ENCODE measurements at places on chromosomes 1 and 21. TPM values are rescaled to one million over a fixed set of nuclear protein-coding genes. Genes with fewer than 3 reads are reported as not detected.

DNA sequence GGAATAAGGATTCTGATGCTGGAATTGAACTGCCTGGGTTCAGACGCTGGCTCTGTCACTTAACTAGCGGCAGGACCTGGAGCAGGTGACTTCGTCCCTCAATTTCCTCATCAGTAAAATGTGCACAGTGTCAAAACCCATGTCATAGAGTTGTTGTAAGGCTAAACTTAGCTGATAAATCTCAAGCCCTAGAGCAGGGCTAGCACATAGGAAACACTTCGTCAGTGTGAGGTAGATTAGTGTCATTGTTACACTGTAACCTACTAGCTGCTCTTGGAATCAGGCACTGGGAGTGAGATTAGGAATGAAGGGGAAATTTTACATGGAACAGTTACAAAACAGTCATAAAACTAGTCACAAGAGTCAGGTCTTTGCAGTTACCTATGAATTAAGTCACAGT, 56.1 kb upstream of the ANGPTL1 start:
- peaks cover 3% of the 10 kb centered on the region for H3K4me1 ChIP-seq
- H3K27ac ChIP-seq = no peak overlapping the region
- no peaks in the 10 kb centered on the region for H3K36me3 ChIP-seq
- no peak for DNase-seq
- no peaks in the 10 kb centered on the region for H3K27me3 ChIP-seq

The ATG4C gene
- 9.9 TPM for total RNA-seq

DNA sequence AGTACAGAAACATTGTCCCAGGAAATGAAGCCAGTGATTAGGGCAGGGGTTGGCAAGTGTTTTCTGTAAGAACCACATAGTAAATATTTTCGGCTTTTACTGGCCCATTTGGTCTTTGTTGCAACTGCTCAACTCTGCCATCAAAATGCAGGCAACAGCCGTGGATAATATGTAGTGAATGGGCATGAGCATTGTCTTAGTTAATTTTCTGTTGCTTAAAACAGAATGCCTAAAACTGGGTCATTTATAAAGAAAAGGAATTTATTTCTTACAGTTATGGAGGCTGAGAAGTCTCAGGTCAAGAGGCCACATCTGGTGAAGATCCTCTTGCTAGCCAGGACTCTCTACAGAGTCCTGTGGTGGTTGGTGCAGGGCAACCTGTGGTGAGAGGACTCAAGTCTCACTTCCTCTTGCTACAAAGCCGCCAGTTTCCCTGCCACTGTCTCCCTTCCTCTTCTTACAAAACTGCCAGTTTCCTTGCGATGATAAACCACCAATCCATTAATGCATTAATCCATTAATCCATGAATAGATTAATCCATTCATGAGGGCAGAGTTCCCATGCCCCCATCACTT, 166.4 kb downstream of the PSMG1 start:
- H3K4me3 ChIP-seq = no peak overlapping the region
- peaks cover 28% of the 10 kb centered on the region for H3K4me1 ChIP-seq

DNA sequence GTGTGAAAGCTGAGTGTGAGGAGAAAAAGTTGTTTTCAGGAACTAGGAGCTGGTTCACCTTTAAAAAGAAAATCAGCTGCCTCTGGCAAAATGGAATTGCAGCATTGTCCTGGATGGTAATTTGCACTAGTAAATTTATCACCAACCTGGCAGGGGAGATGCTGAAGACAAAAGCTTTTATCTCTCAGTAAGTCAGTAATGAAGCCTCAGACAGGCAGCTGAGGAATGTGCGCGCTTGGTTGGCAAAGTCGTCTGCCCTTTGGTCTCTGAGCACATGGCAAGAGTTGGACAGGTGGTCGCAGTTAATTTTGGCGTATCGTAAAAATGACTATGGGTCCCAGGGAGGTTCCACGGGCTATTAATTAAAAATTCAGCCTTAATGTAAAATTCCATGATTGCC, 131.9 kb downstream of the BACH1 start:
- DNase-seq = no peak
- H3K4me1 ChIP-seq = no peaks in the 10 kb centered on the region
- no peaks in the 10 kb centered on the region for H3K36me3 ChIP-seq
- H3K27me3 ChIP-seq = no peaks in the 10 kb centered on the region

- H3K27me3 ChIP-seq = no peaks in the 10 kb centered on the region
- peaks cover 35% of the 10 kb centered on the region for H3K4me1 ChIP-seq
- H3K27ac ChIP-seq = peak overlapping the region; percentile 85
Observed at GRCh38 chr1:37484325-37485051, 10.1 kb downstream of the ZC3H12A start.

DNA sequence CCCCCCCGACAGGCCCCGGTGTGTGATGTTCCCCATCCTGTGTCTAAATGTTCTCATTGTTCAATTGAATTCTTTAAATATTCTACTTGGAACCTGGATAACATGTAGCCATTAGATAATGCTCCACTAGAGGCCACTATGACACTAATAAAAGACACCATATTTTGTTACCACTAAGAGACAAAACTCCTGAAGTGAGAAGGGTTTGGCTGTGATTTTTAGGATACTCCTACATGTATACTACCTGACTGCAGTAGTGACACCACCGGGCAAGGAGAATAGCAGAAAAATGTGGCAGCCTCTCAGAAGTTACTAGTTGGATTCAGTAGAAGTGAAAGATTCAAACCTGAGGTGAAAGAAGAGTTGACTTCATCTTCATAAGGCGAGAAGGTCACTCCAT, 36.0 kb downstream of the F5 start:
- no peaks in the 10 kb centered on the region for H3K4me1 ChIP-seq
- H3K27ac ChIP-seq = no peak overlapping the region
- H3K4me3 ChIP-seq = no peak overlapping the region
- no peaks in the 10 kb centered on the region for H3K36me3 ChIP-seq
- no peak for DNase-seq
- H3K27me3 ChIP-seq = no peaks in the 10 kb centered on the region

Measured in thoracic aorta (tissue), 2 donors.